Hair follicle dermal papilla cell (primary cell): ENCODE measurements at places on chromosomes 3 and 15. TPM values are rescaled to one million over a fixed set of nuclear protein-coding genes. Genes with fewer than 3 reads are reported as not detected.

Gene SERINC4
- total RNA-seq = under 0.01 and 0.12 TPM in 2 replicates

Gene HRG
- total RNA-seq = not detected in 2 replicates

Gene CDC25A
- total RNA-seq = 1.8 and 2.8 TPM in 2 replicates

Gene CEP97
- 7.0 and 10.2 TPM in 2 replicates for total RNA-seq

Gene STARD5
- total RNA-seq = 5.5 and 8.1 TPM in 2 replicates

Gene BFSP2
- total RNA-seq = not detected in 2 replicates

Gene WDR93
- total RNA-seq = not detected in 2 replicates

Gene STRIT1
- total RNA-seq = not detected in 2 replicates

Gene ADAMTS9
- total RNA-seq = 5.8 and 10.2 TPM in 2 replicates

Gene LEO1
- total RNA-seq = 13.0 and 14.1 TPM in 2 replicates

Gene UTS2B
- total RNA-seq = 0.36 and 1.3 TPM in 2 replicates

Gene ACP3
- under 0.01 TPM in 2 replicates for total RNA-seq
